ENCODE measurements at places on chromosomes 16 and 17.

- no peak for DNase-seq
Measured at GRCh38 chr17:30559656-30560055, 82.4 kb downstream of the GOSR1 start.

- DNase-seq: no peak
Measured at GRCh38 chr17:79001190-79002020, 8.2 kb downstream of the CANT1 start.

DNA sequence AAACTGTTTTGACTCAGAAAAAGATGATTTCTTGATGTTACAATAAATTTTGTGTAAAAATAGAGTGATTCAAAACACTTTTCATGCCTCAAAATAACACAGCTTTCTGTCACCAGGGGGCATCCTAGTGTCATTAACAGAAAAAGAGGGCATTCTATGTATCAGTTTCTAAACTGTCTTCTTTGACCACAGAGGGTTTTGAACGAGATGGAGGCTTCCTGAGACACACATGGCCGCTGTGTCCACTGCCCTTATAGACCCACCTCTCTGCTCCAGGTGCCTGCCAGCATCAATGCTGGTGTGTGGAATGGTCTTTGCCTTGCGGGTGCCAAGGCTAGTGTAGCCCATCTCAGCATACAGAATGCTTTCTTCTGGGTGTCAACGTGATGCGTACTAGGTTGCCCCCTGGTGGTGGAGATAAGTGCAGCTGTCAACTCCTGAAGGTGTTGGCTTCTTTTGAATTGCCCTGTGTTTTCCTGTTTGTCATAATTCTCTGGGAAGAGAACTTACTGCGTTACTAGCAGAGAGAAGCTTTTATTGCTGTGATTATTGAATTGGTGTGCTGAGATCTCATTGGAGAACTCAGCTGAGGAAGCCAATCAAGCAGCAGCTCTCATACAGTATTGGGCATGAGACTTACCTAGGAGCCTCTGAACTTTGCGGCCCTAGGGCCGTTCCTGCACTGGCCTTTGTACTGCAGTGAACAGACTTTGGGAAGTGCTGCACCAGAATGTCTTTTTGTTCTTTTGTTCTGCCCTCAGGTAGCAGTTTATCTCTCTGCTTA, 38.6 kb downstream of the USP10 start:
- peak; percentile 71 for DNase-seq

DNA sequence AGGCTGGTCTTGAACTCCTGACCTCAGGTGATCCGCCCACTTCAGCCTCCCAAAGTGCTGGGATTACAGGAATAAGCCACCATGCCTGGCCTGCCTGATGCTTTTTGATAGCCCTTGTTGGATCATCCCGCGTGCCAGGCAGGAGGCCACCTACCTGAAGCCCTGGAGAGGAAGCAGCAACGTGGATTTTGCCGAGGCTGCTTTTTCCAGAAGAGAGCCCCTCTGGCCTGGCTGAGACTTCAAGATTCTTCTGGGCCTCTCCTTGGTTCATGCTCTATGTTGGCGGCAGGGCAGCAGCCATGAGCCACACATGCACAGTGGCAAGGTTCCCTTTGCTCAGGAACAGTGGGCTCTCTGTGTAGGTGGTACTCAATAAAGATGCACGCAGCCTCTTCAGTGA, 11.5 kb downstream of the KATNB1 start:
- DNase-seq: no peak

- peak; percentile 53 for DNase-seq
Measured at GRCh38 chr16:988471-989353, 7.1 kb downstream of the SOX8 start.

DNA sequence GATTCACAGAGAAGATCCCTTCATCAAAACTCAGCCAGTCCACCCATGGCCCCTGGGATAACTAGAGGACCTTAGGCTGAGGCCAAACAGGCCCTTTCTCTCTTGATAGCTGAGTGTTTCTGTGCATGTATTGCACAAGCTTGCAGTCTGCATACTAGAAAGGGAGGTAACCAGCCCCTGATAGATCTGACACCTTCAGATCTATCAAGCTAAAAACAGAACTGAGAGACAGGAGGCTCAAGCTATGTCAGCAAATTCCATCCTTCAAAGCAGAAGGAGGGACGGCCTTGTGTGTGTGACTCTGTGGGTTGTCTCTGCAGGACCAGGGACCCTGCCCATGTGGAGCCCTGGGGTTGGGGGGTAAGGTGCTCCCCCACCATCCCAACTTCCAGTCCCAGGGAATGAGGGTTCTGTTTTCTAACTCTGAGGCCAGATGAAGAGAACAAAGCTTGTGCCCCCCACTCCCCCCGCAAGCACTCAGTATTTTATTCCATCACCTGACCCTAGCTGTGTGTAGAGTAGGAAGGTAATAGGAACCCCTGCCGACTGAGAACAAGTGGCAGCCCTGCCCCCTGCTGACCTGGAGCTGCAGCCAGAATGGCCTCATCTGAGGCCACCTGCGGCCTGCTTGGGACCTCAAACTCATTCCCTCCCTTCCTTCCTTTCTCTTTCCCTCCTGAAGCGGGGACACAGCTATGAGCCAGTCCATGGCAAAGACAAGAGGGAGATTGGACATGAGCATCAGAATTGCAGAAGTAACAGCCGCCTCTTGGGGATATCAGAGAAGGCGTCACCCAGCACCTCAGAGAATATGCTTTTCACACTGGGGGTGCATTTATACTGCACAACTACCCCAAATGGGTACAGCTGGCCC, 63.8 kb downstream of the SMPD3 start:
- DNase-seq: no peak

- no peak for DNase-seq
Measured at GRCh38 chr16:1793578-1794220, at the start of gene IGFALS. IGFALS (minus strand) TSS chr16:1793705; CDS start chr16:1793652, 53 bp downstream.
